ENCODE measurements at places on chromosomes 7 and 10. TPM values are rescaled to one million over a fixed set of nuclear protein-coding genes. Genes with fewer than 3 reads are reported as not detected.

DNA sequence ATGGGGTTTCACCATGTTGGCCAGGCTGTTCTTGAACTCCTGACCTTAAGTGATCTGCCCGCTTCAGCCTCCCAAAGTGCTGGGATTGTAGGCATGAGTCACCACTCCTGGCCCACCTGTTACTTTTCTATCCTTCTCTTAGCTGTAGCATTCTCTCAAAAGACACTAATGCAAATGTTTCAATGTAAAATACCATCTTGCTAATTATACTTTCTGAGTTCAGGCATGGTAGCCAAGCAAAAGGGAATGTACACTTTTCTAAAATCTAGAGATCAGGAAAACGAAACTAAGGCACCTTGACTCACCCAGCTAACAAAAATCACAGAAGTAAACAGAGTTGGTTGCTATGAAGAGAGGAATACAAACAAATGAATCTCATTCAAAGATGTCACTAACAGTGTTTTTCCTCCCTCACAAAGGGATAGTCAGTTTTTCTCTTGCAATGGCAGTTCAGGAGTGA lies 401.0 kb upstream of the NRP1 start:
- H3K27me3 ChIP-seq = no peaks in the 10 kb centered on the region
- H3K27ac ChIP-seq = no peak overlapping the region
- DNase-seq = no peak
- no peaks in the 10 kb centered on the region for H3K4me1 ChIP-seq
- no peaks in the 10 kb centered on the region for H3K36me3 ChIP-seq

DNA sequence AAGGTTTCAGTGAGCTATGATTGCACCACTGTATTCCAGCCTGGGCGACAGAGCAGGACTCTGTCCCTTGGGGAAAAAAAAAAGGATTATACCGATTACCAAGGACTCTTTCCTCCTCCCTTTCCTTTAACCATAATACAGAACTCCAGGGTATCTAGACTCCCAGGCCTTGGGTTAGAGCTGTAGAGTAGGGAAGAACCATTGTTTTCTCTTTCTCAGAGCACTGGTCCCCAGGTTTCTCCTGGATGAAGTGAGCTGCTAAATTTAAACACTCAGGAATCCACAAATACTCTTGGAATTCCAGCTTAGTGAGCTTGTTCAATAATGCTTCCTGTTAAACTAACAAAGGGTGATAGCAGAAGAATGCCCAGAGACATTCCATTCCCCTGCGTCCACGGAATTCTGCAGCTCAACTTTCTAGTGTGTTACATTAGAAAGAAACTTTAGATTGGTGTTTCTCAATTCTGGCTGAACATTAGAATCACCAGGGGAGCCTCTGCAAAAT lies 14.6 kb upstream of the RPEL1 start:
- H3K27ac ChIP-seq = no peak overlapping the region
- H3K36me3 ChIP-seq = no peaks in the 10 kb centered on the region

GRCh38 chr10:103044942-103045489 lies 126.9 kb downstream of the CNNM2 start:
- no peak overlapping the region for H3K4me3 ChIP-seq
- H3K4me1 ChIP-seq = no peaks in the 10 kb centered on the region
- H3K36me3 ChIP-seq = no peaks in the 10 kb centered on the region

GRCh38 chr7:18019555-18019954 lies 8.1 kb downstream of the PRPS1L1 start:
- no peaks in the 10 kb centered on the region for H3K36me3 ChIP-seq
- no peak overlapping the region for H3K4me3 ChIP-seq
- H3K4me1 ChIP-seq = no peaks in the 10 kb centered on the region
- peaks cover 2% of the 10 kb centered on the region for H3K27me3 ChIP-seq
- H3K27ac ChIP-seq = no peak overlapping the region

Gene MCM10
- total RNA-seq = 57.4 TPM

Gene TRPV5
- not detected for total RNA-seq

Data from activated CD4-positive, alpha-beta T cell treated with anti-CD3 and anti-CD28 coated beads, Interleukin-2, amount 10 ng/mL, durations not matched to agents 7 days and 5 days (primary cell).